ENCODE measurements at places on chromosomes 16 and 17.

DNA sequence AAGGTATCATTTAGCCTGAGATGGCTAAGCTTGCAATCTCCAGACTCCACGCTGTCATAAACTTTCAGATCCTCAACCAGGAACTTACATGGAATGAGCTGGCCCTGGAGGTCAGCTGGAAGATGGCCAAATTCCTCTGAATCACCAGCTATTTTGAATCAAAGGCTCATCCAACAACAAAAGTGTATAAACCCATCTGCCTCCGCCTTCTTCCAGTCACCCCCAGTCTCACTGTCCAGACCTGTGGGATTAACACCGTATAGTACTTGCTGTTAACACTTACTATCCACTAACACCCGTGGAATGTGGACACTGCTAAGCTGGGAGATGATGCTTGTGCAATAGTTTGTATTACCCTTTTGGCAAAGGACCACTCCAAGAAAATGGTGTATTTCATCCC is 1.9 kb upstream of the LCMT1 start:
- no peak for DNase-seq

- DNase-seq, result peak; percentile 30
Observed at GRCh38 chr16:85683363-85683762, 5.4 kb downstream of the GINS2 start.

DNA sequence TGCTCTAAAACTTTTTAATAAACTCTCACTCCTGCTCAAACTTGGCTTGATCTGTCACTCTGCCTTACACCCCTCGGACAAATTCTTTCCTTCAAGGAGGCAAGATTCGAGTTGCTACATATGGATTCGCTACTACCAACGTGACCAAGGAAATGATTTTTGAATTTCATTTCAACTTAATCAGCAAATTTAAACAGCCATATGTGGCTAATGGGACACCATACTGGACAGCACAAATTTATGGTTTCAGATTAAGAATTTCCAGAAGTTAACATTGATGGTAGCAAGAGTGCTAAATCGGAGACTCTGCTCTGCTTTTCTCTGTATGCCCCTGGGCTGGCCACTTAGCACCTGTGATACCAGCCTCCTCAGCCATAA is 318.2 kb upstream of the PSMD7 start:
- DNase-seq, result no peak

DNA sequence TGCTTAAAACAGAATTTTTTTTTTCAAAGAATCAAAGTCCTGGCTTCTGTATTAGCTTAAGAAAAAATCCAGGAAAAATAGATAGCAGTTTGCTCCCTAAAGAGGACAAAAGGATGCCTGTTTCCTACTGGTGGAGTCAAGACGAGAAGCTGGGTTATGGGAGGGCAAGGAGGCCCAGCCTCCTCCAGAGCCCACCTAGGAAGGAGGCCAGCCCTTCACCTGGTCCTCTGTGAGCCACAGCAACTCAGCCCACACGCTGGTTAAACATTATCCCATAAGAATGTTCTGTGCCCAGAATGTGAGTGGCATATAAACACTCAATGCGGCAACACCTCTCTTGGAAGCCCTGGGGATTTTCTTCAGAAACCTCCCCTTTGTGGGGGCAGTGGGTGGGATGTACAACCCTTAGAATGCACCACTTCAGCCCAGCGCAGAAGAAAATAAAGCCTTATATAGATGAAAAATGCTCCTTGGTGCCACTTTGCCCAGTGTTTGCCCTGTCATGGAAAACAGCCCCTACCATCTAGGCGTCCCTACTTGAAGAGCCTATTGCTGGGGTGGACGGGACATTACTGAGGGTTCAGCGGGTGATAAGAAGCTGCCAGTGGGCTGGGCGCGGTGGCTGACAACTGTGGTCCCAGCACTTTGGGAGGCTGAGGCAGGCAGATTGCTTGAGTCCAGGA is 48.0 kb downstream of the TEKT5 start:
- no peak for DNase-seq

DNA sequence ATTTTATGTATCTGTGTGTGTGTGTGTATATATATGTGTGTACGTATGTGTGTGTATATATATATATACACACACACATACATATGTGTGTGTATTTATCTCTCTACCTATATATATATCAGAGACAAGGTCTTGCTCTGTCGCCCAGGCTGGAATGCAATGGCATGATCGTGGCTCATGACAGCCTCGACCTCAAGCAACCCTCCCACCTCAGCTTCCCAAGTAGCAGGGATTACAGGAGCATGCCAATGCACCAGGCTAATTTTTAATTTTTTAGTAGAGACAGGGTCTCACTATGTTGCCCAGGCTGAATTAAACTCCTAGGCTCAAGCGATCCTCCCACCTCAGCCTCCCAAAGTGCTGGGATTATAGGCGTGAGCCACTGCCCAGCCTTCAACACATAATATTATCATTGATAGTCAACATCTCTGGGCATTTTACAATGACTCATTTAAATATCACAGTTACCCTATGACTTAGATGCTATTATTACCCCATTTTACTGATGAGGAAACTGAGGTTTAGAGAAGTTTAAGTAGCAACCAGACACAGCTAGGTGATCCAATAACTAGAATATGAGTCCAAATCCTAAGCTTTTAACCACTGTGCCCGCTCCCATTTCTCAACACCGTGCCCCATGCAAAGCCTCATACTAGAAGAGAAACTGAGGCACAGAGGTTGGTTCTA is 24.3 kb downstream of the G6PC3 start:
- DNase-seq, result no peak

GRCh38 chr17:76820561-76820960 is 47.6 kb upstream of the MGAT5B start:
- DNase-seq, result no peak

DNA sequence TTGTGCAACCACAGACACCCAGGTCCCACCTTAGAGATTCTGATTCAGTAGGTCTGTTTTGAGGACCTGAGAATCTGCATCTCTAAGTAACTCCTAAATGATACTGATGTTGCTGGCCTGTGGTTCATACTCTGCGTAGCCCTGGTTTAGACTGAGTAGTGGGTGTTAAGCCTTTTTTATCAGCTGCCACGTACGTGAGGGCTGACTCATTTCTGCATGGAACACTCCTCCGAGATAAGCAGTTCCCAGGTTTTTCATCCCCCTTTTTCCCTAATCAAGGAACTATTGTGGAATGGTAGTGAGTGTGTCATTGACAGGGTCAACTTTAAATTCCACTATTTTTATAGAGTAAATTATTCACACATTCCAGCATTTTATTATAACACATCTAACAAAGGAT is 26.1 kb downstream of the CDRT4 start:
- DNase-seq, result no peak

DNA sequence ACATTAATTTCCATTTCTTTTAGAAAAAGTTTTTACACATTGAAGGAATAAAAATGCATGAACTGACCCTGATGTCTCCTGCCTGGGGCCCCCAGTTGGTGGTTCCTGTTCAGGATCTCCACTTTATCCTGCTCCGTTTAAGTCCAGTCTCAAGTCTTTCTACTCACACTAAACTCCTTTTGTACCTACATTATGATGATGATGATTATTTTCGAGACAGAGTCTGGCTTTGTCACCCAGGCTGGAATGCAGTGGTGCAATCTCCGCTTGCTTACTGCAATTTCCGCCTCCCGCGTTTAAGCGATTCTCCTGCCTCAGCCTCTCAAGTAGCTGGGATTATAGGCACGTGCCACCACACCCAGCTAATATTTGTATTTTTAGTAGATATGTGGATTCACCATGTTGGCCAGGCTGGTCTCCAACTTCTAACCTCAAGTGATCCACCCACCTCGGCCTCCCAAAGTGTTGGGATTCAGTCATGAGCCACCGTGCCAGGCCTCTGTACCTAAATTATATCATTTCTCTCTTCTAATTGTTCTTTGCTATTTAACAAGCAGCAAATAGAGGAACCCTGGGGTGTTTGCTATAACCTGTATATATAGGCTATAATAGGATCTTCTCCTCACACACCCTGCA is 2.2 kb upstream of the FOXK2 start:
- DNase-seq, result no peak

GRCh38 chr16:57235128-57236021 is 9.7 kb upstream of the ARL2BP start:
- no peak for DNase-seq

DNA sequence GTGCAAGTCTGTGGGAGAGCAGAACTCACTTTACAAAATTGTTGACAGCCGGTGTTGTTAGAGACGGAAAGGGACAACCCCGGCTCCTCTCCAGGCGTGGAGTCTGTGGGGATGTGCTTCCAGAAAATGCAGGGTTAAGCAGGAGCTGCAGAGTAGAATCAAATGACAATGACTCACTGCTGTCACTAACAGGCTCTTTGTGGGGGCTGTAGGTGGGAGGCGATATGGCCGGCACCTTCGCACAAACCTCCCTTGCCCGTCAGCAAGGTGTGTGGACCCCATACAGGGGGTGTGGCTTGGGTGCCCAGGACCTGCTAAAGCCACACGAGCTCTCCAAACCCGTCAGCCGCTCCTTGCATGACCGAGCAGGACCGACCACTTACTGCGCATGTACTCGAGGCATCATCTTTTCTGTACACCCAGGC is 5.8 kb downstream of the PDK2 start:
- DNase-seq, result no peak

DNA sequence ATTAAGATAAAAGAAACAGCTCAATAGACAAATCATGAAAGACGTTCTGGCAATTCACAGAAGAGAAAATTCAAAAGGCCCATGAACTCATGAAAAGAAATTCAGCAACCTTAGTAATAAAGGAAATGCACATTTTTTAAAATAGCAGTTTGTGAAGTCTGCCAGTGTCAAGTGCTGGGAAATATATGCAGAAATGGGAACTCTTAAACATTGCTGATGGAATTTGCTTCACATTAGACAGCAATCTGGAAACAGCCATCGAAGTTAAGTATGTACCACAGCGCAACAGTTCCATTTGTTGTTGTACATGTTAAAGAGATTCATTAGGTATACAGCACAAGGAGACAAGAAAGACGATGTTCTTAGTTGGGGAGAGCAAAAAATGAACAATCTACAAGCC is 319.4 kb upstream of the SALL1 start:
- DNase-seq, result no peak

GRCh38 chr17:6660805-6661463 is 9.4 kb downstream of the C17orf100 start:
- DNase-seq, result no peak

DNA sequence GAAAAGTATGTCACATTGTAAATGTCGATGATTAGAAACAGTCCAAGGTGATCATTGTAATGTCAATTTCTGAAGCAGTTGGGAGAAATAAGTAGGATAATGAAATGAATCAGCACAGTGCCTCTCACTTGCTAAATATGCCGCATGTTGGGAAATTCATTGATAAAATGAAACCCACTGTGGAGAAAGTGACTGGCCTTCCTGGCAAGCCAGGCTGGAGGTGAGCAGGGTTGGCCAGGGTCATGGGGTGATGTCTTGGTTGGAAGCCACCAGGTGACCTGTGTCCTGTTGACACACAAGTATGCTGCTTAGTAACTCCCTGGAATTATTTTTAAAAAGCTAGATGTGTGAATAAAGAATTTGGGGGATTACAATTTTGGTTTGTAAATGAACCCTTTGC is 14.9 kb upstream of the WNT9B start:
- no peak for DNase-seq

DNA sequence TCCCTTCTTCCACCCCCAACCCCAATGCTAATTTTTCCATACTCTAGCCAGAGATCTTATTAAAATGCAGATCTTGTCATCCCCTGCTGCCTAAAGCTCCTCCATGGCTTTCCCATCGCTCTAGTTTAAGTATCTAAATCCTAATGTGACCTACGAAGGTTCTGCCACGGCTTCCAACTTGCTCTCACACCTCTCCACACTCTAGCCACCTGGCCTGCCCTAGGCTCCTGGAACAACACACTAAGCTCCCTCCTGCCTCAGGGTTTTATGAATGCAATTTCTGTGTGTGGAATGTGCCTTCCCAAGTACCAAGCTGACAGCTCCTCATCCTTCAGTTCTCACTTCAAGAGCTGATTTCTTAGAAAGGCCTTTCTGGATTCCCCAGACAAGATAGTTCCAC is 16.6 kb downstream of the NXPH3 start:
- no peak for DNase-seq

DNA sequence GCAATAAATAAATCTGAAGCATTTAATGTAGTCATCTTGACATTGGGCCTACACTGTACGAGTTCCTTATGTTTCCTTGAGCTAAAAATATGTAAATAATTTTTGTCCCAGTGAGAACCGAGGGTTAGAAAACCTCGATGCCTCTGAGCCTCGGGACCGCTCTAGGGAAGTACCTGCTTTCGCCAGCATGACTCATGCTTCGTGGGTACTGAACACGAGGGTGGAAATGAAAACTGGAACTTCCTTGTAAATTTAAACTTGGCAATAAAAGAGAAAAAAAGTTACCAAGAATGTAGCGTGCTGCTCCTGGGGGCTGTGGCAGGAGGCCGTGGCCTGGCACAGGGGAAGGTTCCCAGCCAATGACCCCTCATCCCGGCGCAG is 74.1 kb downstream of the SOCS1 start:
- DNase-seq, result no peak

DNA sequence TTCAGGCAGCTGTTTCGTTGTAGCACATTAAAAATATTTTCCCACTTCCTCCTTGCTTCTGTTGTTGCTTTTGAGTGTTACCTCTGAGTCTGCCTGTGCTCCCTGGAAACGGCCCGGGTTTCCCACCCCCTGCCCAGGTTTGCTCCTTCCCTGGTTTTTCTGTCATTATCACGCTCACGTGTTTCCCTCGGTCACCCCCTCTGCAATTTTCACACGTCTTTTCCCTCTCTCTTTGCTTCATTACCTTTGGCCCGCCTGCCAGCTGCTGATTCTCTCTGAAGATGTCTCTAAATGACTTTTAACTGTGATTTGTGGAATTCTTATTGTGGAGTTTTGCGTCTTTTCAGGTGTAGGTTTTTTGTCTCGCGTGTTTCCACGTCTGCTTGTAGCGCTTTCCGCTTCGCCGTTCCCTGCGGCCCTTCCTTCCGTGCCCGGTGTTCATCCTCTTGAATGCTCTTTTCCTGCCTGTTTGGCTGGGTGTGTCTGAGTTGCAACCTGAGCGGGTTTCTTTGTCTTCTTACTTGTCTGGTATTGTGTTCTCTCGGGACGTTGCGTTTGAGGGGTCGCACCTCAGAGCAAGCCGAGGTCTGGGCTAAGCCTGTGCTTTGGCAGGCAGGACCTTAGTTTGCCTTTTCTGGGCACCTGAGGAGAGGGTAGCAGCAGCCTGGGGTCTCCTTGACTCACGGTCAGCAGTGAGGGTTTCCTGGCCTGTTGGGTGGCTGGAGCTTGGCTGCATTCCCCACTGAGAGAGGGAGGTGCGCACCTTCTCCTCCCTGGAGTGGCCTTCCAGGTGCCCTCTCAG is 96.3 kb upstream of the ZNF750 start:
- DNase-seq, result no peak

GRCh38 chr17:81020767-81021497 is 14.0 kb upstream of the BAIAP2 start:
- DNase-seq, result peak; percentile 23

DNA sequence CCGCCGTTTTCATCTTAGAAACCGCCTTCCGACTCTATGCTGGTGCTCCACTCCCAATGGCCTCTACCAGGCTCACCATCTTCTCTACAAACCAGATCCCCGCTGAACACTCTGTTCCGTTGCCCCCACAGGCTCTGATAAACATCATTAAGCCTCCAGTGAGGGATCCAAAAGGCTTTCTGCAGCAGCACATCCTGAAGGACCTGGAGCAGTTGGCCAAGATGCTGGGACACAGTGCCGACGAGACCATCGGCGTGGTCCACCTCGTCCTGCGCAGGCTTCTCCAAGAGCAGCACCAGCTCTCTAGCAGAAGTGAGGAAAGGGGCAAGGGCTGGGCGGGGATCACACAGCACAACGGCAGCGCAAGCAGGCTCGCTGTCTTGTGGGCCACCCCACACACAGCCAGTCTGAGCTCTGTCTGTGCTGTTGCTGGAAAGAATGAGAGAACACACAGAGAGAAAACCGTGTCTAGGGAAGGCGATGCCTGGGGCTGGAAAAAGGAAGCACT is 33.5 kb upstream of the ENDOV start:
- no peak for DNase-seq

- no peak for DNase-seq
Observed at GRCh38 chr17:37766971-37767370, 22.1 kb upstream of the HNF1B start.

All from hematopoietic multipotent progenitor cell treated with erythropoietin and hydrocortisone succinate and interleukin-3 and kit ligand, for 15 days (in vitro differentiated cells).